ENCODE measurements at places on chromosomes 5 and 9. TPM values are rescaled to one million over a fixed set of nuclear protein-coding genes. Genes with fewer than 3 reads are reported as not detected.
A peak's percentile ranks its signal among the peaks of the same experiment; 100 is the strongest.

Gene IQGAP2
- polyA plus RNA-seq = 69.7 TPM

DNA sequence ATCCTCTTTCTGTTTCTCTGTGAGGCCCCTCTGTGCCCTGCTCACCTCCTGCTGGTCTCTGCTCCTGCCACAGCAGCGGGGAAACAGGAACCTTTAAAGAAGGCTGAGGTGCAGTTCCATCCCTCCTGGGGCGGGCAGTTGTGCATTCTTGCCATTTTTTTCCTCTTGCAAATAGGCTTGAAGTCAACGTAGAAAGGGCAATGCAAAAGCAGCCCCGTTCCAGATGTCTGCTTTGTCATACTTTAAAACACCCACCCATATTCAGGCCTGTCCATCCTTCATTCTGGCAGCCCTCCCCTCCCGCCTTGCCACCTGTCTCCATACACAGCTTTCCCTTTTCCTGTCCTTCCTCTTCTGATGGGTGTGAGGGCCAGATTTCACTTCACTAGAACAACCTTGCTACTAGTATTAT lies 65.4 kb upstream of the KLF9 start:
- no peak for DNase-seq

DNA sequence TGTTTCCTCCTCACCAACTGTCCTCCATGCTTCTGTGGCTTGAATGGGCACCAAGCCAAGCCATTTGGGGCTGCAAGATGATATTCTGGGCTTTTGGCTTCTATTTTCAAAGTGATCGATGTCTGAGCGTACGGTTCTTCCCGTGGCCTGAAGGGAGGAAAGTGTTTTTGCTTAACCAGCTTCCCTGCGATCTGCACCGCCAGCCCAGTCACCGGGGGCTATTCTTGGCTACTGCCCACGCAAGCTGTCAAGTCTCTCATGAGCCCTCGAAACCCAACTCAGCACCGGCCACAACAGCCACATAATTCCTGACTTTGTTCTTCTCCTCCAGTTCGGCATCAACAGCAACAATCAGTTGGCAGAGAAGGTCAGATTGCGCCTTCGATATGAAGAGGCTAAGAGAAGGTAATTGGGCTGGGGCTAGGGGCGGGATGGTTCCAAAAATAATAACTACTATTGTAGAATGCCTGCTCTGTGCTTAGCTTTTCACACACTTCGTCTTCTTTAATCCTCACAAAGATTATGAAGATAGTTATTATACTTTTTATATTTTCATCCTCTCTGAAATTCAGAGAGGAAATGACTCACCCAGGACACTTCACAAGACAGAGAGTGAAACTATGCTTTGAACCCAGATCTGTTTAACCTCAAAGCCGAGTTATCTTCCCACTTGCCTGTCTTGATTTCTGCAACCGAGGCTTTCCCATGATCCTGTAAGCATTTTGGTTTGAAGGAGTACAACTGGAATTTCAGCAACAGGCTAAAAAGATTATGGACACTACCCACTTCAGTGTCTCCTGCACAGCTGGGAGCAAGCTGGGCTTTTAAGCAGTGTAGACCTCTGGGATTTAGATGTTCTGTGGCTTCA lies 76.4 kb upstream of the RARS1 start:
- DNase-seq = no peak

- DNase-seq = no peak
Measured at GRCh38 chr5:150641824-150642566, 1.5 kb downstream of the SYNPO start.

- no peak for DNase-seq
Measured at GRCh38 chr5:148687427-148687826, 33.1 kb upstream of the HTR4 start.

DNA sequence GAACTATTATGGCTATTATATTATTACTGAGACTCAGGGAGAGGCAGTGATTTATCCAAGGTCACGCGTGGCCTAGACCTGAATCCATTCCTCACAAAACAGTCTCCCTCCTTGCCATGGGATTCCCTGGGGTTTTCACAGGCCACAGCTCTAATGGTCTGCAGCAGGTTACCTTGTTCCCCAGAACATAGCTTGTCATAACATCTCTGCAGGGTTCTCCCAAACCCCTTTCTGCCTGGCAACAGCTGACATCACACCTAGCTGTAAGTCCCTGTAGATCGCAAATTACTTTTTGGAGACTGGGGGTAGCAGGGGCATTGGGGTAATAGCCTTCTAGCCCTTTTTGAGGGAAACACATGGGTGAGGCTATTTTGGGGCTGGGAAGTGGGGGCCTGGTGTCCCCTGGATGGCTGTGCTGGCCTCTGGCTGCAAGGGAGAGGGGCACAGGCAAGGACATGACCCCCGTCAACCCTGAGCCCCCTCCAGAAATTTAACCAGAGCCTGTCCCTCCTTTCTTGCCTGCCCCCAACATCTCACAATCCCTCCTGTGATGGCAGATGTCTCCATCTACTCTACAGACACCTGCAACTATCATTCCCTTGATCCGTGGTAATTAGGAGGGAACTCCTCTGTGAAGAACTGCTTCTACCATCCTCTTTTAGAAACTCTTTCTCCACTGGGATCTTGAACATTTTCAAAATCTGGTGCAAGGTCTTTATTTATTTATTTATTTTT lies 1.3 kb downstream of the CD74 start:
- no peak for DNase-seq

GRCh38 chr9:88388203-88388885 lies at the start of gene SPIN1:
SPIN1 (plus strand) TSS chr9:88388444; CDS start chr9:88426540, 38,096 bp downstream.
- peak; percentile 79 for DNase-seq

Gene ARSI
- polyA plus RNA-seq = 2.6 TPM

DNA sequence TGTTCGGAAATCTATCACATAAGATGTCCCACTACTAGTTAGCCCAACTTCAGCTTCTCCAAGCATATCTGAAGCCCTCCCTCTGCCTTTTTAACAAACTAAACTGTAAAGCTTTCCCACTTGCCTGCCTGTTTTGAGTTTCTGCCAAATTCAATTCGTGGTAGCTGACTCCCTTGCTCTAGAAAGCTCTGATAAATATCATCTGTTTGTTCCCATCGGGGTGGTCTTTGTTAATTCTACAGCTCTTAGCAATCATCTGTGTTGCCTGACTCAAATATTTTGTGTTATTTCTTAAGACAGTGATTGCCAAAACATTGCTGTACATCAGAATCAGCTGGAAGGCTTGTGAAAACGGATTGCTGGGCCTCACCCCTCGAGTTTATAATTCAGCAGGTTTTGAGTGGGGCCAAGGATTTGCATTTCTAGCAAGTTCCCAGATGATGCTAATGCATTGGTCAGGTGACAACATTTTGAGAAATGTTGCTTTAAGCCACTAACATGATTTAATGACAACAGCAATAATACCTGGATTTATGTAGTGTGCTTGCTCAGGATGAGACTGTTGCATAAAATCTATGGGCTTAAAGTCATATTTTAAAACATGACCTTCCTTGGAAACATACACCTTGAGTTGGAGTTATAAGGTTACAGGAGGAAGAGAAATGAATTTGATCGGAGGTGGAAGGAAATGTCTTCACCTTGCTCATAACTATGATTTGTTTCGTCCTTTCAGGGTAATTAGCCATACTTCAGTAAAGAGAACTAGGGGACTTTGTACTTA lies 631.9 kb downstream of the PSAT1 start:
- peak; percentile 59 for DNase-seq

DNA sequence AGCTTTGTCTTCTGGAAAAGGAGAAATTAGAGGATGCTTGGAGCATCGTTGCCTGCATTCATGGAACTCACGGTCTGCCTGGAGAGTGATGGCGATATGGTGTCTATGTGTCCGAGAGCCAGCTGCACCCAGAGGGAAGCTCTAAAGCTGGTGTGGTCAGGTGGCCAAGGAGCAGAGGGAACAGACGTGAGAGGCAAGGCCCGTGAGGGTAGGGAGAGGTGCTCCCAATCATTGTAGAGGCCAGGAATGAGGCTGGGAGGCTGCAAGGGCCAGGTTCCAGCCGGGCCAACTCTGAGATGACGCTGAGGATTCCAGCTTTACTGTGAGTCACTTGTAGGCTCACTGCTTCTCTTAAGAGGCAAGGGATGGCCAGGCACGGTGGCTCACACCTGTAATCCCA lies 7.6 kb downstream of the FGD3 start:
- DNase-seq = no peak

- no peak for DNase-seq
Measured at GRCh38 chr5:146888351-146888978, 9.9 kb upstream of the PPP2R2B start.

Gene PFN3
- polyA plus RNA-seq = 7.4 TPM

GRCh38 chr5:81553567-81554212 lies 159.8 kb upstream of the ACOT12 start:
- DNase-seq = peak; percentile 25

GRCh38 chr9:93891549-93892310 lies 63.4 kb downstream of the BARX1 start:
- DNase-seq = no peak

- DNase-seq = no peak
Measured at GRCh38 chr9:16884952-16885513, 14.6 kb upstream of the BNC2 start.

Gene FBP2
- polyA plus RNA-seq = not detected

Gene SHOC1
- polyA plus RNA-seq = 1.4 TPM

- DNase-seq = no peak
Measured at GRCh38 chr5:132766806-132767055, 10.3 kb downstream of the SEPTIN8 start.

Gene AJM1
- polyA plus RNA-seq = 1.7 TPM

DNA sequence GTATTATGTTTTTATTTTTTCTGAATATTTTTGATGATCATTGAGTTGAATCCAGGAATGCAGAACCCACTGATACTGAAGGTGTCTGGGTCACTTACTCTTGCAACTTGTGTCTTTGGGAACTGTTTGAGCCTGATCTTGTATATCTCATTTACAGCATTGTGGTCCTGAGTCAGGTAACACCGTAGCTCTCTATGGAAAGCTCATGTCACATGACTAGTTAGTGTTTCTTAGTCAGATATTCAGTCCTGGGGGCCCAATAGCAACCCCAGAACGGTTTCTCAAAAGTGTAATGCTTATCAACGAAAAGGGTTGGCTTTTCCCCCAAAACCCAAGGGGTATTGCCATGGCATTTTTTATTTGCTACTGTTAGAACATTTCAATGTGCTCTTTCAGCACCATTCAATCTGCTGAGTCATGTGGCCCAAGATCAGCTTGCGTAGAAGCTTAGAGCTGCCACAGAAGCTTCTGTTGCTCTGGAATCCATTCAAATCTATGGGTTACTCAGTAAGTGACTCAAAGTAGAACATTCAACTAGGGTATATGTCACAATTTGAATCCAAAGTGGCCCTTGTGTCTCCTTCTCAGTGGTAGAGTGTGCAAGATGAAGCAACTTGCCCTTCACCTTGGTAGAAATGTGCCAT lies 12.1 kb upstream of the PTAR1 start:
- DNase-seq = no peak
